ENCODE measurements at places on chromosomes 7 and 10.

GRCh38 chr10:844552-844951, 87.0 kb downstream of the LARP4B start:
- no peak for DNase-seq

DNA sequence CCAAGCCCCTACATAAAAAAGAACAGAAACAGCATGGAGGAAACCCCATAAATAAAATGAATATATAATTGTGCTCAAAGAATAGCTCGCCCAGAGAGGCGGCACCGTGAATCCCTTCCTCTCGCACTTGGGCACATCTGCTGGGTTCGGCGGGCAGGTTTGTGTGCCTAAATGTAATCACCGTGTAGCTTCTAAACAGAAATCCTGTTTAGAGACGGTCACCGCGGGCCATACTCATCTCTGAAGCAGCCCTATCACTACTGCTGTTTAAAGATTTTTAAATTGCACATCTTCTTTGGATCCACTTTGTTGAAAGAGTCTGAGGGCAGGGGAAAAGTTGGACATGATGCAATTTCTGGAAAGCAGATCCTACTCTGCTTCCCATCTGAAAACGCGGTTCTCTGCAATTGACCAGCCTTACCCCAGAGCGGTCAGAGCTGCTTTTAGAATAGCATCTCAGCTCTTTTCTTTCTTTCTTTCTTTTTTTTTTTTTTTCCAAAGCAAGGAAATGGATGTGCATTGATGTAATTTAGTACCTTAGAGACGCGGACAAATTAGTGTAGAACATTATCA, 6.4 kb downstream of the DRGX start:
- no peak for DNase-seq

DNA sequence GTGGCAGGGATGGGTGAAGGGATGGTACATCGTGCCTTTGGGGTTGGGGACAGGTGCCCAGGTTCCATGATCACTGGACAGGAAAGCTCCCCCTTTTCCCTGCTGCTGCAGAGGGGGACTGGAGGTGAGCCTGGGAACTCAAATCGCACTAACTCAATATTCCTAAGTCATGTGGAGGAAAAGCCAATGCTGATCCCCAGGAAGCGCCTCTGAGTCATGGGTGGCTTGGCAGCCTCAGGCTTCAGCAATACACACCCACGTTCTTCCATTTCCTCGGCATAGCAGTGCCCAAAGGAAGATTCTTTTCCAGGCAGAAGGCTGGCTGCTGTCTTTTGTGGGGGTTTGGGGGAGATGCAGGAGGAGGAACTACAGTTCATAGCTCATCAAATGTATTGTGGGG, 165.8 kb downstream of the CCDC3 start:
- no peak for DNase-seq

DNA sequence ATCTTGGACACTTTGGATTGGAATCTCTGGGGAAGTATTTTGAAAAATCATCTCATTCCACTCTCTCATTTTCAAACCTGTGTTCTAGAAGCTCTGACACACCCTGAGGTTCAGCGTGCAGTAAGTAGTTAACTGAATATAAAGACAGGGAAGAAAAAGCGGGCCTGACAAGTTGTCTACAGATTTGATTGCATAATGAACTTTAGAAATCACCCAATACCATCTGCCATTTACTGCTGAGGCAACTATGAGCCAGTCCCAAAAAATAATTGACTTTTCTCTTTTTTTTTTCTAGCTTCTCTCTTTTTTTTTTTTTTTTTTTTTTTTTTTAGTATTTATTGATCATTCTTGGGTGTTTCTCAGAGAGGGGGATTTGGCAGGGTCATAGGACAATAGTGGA, 29.5 kb downstream of the CDC123 start:
- no peak for DNase-seq

DNA sequence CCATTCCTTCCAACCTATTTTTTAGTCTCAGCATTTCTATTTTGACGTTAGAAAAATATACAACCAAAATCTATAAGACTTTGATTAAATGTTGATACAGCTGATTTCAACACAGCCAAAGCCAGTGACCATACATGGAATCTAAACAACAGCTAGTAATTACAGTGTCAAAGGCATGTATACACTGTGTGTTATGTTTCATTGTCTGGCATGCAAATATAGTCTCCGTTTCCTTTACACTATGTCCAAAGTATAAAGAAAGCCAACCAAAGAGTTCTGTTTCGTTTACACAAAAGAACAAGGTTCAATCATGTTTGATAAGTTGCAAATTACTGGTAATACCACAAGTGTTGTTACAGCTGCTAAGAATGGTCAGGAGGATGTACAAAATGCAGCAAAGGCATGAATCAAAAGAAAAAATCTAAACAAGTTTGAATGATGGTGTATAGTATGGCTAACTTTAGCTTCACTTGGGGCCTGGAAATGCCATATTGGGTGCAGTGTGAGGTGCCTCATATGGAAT, 268.3 kb upstream of the FERD3L start:
- no peak for DNase-seq

DNA sequence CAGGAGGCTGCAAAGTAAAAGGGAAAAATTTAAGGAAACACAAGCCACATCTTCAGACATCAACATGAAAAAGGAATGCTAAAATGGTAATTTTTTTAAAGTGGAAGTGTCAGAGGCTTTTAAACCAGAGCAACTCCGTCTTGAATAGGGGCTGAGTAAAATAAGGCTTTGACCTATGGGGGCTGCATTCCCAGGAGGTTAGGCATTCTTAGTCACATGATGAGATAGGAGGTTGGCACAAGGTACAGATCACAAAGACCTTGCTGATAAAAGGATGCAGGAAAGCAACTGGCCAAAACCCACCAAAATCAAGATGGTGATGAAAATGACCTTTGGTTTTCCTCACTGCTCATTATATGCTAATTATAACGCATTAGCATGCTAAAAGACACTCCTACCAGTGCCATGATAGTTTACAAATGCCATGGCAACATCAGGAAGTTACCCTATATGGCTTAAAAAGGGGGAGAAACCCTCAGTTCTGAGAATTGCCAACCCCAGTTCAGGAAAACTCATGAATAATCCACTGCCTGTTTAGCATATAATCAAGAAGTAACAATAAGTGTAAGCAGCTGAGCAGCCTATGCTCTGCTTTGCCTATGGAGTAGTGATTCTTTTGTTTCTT, 128.3 kb downstream of the SKAP2 start:
- no peak for DNase-seq

DNA sequence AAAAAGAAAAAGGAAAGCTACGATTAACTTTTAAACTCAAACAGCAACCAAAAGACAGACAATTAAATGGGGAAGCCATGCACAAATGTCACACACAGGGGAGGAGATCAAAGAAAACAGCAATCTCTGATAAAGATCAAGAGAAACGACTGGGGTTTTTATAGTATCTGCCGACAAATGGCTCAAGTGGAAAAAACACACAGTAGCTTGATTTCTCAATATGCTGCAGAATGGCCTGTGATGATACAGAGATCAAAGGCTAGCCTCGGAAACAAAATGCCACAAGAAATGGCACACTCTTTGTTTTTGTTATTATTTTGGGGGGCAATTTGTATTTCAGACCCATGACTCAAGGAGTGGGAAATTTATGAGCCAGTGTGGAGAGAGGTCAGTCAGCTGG, 126.1 kb downstream of the TEX36 start:
- DNase-seq = no peak
